Fibroblast of upper back skin (primary cell): ENCODE measurements at places on chromosomes 6 and 20.
A peak's percentile ranks its signal among the peaks of the same experiment; 100 is the strongest.

DNA sequence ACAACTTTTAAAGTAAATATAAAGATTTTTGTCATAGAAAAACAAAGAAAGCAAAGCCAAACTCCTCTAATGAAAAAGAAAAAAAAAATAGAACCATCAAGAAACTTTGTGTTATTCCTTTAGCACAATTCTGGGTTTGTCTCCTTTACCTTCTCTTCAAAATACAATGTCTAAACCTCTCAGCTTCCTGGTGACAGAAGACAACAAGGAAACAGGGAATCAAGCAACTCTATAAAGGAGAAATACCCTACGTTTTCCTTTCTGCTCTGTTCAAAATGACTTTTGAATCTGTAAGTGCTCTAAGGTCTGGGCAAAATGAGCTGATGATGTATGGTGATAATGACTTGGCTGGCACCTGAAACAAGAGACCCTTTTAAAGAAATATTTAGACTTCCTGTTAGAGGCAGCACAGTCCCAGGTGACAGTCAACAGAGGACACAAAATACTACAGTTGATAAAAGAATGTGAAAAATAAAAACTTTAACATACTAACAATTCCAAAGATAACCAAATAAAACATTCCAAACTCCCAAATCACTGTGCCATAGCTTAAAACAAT lies 101.4 kb downstream of the PRDM1 start:
- DNase-seq = no peak

DNA sequence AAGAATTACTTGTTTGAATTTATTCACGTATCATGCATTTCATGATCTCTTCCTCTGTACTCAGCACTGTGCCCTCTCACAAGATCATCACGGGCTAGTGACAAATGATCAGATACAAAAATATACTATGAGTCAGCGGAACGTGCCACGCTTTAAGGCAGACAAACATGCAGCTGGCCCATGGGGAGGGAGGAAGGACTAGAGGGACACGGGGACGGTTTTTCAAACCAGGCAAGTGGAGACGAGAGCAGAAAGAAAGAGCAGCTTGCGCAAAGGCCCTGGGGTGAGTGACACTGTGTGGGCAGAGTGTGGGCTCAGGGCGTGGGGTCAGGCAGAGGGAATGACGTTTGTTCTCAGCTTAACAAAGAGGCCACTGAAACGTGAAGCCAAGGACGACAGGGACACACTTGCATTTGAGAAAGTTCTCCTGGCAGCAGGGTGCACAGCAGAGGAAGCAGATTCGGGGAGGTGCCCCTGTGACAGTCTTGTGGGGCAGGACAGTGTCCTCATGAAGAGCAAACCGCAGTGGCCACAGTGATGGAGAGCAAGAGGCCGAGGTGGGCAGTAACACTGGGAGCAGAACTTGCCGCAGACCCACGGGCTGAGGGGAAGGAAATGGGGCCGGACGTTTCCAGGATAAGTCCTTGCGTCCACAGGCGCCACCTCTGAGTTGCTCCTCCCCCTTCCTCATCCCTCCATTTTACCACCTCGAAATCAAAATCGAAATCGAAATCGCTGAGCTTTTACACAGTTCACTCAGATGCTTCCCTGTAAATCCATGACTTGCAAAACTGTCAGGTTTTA lies 6.9 kb upstream of the RPS6KA2 start:
- no peak for DNase-seq

DNA sequence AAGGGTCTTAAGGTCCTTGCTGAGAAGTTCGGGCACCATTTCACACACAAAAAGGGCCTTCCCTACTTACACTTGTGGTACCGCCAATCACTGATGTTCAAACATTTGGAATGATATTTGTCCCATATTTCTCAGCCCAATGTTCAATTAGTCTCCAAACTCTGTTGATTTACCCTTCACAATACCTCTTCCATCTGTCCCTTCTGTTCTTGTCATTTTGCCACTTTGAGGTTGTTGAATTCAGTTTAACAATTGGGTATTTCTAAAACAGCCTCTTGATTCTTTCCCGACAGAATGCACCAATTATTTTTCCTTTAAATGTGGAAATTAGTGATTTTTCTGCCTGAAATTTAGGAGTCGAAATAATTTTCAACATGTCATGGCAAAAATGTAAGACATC lies 46.2 kb downstream of the NOX3 start:
- no peak for DNase-seq

DNA sequence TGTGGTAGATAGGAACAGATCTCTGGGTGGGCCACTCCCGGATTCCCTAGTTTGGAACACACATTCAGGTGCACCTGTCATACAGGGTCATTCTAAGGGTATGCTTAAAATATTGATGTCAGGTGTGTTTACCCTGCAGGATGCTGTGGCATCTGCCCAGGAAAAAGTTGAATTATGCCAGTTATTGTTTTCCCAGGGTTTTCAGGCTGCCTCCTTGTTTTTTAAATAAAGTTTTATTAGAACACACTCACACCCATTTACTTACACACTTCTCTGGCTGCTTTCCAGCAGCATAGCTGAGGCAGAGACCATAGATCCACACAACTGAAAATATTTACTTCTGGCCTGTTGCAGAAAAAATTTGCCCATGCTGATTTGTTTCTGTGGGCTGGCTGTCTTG lies 76.5 kb downstream of the PHACTR3 start:
- no peak for DNase-seq

- DNase-seq = peak; percentile 25
These were observed 25.4 kb downstream of the DOP1A start for GRCh38 chr6:83092756-83093399.

- DNase-seq = peak; percentile 28
These were observed 5.0 kb downstream of the MANBAL start for GRCh38 chr20:37294262-37294981.
